ENCODE measurements at places on chromosomes 1 and 21.
A peak's percentile ranks its signal among the peaks of the same experiment; 100 is the strongest.

- no peak for DNase-seq
Observed at GRCh38 chr1:115261496-115261895, 76.6 kb downstream of the NGF start.

DNA sequence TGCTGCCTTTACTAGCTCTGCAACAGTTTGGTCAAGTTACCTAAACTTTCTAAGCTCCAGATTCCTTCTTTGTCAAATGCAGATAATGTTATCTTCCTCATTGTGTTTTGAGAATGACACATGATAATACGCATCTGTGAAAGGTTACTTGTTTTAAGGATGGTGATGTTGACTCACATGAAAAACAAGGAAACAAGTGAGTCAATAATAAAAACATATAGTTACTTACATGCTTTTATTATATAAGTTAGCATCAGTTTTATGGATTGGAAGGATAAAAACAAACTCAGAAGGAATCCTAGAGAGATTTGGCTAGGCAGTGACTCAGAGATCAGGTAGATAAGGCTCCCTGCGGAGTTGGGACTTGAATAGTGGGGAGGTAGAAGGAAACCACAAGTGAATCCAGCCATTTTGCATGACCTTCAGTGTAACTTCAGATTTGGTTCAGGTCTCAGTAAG lies 144.6 kb downstream of the LMO4 start:
- DNase-seq, result no peak

- DNase-seq, result no peak
Observed at GRCh38 chr1:94104776-94105580, 16.0 kb downstream of the ABCA4 start.

DNA sequence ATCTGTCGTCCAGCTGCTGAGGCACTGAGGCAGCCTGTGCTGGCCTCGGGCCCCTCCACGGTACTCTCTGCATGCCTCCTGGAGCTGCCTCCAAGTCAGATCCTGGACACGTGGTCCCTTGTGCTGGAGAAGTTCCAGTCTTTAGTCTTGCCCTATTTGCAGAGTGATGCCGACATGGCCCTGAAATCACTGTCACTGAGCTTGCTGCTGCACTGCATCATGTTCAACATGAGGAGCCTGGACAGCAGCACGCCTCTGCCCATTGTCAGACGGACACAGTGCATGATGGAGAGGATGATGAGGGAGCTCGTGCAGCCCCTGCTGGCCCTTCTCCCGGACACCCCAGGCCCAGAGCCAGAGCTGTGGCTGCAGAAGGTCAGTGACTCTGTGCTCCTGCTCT lies 10.0 kb downstream of the URB2 start:
- DNase-seq, result no peak

DNA sequence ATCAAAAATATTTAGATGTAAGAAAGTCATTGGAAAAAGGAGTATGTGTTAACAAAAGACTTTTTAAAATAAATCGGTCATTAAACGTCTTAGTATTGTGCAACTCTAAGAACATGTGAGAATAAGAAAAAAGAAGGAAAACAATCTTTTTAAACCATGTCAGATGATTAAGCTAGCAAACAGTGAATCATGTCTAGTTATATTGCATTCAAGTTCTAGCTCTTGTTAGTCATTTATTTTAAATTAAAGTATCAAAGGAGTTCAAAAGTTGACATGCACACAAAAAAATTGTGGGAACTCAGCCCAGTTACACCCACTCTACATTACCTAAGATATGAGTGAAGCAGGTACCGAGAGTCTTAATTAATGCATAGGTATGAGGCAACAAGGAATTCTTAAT lies 9.8 kb downstream of the FRRS1 start:
- no peak for DNase-seq

- no peak for DNase-seq
Observed at GRCh38 chr1:223034270-223034798, 108.7 kb downstream of the TLR5 start.

DNA sequence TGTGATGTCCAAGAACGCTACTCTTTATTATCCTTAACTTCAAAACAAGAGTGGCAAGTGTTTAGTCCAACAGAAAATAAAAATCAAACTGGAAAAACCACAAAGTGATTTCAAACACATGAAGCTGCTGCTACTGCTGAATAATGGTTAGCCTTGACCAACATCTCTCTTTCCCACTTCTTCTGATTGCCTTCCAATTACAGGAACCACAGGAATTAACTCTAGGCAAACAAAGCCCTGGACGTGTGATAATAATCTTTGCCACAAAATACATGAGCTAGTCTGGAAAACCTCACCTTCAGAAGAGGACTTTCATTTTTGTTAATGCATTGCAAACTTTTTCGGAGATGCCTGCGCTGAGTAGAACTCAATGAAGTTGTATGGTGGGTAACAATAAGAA lies 48.6 kb upstream of the COL11A1 start:
- DNase-seq, result no peak

DNA sequence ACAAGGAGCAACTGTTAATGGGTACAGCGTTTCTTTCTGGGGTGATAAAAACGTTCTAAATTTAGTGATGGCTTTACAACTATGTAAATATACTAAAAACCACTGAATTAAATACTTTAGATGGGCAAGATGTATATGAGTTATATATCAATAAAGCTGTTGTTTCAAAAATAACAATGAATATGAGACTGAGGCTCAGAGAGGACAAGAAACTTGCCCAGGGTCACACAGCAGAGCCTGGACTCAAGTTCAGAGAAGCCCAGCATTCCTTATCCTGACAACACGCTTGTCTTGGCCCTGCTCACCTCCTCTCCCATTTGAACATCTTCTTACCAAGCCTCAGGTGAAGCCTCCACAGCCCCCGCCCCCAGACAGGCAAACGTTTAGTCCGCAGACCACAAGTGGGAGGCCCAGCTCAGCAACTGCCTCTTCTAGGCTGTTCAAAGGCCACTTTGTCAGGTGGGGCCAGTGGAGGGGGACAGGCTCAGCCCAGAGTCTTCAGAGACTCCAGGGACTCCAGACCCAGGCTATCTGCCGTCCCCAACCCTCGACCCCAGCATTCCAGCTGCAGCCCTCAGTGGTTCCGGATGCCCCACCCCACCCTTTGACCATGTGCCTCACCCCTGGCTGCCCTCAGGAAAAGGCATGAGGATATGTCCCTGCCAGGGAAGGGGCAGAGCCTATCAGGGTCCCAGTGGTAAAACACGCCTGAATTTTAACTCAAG lies 17.9 kb downstream of the SDC3 start:
- DNase-seq, result peak; percentile 54

DNA sequence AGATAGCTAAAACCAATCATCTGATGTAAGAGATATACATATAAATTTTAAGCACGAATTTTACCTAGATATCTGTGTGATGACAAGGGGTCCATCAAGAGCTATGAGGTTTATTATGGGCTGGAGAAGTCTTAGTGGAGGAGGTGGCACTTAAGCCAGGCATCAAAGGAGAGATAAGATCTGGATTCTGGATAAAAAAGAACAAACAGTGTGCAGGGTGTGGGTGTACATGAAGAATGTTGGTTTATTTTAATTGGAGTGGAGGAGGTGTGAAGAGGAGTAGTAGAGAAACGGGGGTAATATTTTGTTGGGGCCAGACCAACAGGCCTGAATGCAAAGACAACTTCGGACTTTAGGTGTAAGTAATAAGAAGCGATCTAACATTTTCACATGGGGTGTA lies 80.6 kb downstream of the TM2D1 start:
- DNase-seq, result no peak
